ENCODE measurements at places on chromosomes 11 and 22.

GRCh38 chr11:44066732-44067141, 667 bp downstream of the ACCS start:
- no peak for DNase-seq

DNA sequence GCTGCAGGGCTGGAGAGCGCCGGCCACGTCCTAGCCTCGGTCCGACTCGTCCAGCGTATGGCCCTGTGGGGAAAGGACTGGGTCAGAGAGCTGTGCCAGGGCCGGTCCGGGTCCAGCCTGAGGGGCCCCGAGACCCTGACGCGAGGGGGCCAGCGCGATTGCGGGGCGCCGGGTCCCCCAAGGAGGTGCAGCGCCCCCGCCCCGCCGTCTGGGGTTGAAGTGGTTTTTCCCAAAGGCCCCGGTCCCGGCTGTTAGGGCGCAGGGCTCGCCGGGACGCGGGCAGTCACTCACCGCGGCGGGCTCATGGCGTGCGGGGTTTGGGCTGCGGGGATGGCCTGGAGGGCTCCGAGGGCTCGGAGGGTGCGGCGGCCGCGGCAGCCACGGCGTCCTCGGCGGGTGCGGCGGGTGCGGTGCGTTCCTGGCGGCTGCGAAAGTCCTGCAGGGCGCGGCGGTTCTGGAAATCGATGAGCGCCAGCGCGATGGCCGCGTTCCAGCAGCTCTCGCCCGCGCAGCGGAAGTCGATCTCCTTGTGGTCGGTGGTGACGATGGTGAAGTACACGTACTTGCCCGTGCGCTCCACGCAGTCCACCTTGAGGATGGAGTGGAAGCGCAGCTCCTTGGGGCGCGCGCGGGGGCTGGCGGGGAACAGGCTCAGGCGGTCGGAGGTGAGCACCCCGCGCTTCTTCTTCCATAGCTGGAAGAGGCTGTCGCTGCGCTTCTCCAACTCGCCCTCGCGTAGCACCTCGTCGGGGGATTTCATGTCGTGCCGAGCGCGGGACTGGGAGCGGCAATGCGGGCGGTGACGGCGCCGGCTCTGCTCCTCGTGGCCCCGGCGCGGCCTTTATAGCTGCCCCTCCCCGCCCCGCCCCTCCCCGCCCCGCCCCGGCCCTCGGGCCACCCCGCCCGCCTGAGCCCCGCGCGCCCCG, at the start of gene PHLDA2:
TSS of gene PHLDA2 (minus strand) at position 816 of the 926 bp plus-strand sequence. CDS start at position 760, 56 bp downstream.
- no peak for DNase-seq

DNA sequence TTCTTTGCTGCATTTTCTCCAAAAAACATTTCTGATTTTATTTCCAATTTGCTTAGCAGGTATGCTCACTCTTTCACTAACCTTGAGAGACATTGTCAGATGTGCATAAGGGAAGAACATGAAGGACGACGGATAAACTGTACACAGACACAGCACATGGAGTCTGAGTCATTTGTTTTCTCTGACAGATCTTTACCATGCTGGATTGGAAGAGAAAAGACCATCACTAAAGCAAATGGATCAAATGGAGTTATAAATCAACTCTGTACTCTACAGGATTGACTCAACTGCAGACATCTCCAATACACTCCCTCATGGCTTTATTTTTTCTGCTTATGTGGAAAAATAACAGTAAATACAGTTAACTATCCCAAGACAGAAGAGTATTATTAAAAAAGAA, 90.2 kb upstream of the CTSC start:
- no peak for DNase-seq

GRCh38 chr11:73270855-73271477, 1.2 kb upstream of the P2RY6 start:
- DNase-seq, result no peak

DNA sequence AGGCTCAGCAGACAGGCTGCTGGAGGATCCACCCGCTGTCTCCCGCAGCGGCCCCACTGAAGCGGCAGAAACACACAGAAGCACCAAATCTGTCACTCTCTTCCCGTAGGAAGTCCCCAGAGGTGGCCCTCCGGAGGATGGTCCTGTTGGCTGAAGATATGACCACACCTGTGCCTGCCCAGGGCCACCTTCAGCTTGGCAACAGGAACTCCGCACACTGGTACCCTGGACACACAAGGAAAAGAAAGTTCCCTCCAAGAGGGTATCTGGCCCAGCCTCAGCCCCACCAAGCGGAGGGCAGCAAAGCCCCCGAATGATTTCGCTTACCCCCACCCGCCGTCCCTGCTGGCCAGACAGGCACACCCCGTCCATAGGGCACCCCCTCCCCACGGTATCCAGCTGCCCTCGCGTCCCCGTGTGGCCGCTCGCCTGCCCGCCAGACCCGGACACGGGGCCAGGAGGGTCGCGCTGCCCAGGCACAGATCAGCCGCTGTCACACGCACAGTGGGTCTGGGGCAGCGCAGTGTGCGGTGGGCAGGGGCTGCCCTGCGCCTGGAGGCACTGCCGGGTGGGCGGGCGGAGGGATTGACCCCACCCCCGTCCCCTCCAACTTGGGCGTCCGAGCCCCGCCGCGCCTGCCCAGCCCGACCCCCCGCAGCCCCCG, 7.0 kb downstream of the RASSF7 start:
- DNase-seq, result no peak

DNA sequence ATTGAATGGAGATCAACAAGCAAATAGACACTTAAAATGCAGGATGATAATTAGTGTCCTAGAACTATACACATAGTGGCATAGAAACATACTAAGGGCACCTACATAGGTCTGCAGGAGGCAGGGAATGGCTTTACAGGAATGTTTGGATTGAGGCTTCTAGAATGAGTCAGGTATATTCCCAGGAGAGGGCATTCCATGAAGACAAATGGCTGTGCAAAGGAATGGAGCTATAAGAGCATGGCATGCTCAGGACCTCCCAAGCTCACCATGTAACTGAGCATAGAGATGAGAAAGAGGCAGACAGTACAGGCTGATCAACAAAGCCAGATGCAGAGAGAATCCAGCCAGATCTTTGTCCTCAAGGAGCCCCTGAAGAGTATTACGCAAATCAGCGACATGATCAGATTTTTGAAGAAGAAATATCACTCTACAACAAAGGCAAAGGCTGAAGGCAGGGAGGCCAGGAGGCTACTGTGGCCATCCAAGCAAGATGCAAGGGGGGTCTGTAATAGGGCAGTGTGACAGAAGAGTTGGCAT, 211.1 kb upstream of the MTNR1B start:
- no peak for DNase-seq

GRCh38 chr11:76074148-76075095, 131.9 kb downstream of the WNT11 start:
- no peak for DNase-seq

DNA sequence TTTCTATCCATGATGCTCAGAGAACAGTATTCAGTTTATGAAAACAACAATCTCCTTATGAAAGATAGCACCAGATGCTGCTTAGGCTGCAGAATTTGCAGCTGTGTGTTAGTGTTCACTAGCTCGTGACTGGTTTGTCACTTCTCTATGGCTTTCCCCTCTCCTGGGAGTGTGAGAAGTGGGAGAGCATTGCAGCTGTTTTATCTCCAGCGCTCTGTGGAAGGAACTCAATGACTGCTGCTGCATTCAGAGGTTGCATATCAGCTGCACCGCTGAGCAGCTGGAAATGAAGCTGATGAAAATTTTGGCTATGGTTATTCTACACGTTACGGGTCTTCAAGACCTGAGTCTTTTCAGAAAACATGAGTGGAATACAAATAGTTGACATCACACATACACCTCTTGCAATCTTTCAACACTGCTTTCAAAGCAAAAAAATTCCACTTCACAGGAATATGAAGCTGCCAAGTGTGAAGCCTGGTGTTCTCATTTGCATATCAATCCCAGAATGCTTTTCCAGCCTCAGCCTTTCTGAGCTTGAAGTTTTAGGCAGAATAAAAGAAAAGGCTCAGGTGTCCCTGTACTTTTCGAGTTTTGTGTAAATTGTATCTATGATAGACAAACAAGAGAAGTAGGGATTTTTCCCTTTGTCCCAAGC, 149.3 kb upstream of the DDI1 start:
- DNase-seq, result peak; percentile 14

GRCh38 chr11:109704432-109704831, 282.4 kb downstream of the C11orf87 start:
- no peak for DNase-seq

DNA sequence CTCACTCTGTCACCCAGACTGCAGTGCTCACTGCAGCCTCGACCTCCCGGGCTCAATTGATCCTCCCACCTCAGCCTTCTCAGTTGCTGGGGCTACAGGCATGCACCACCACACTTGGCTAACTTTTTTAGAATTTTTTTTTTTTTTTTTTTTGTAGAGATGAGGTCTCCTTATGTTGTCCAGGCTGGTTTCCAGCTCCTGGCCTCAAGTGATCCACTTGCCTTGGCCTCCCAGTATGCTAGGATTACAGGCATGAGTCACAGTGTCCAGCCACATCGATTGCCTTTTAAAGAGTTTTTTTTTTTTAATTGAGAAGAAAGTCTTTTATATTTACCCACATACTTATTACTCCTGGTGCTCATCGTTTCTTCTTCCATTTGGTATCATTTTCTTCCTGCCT, 30.0 kb downstream of the PARVG start:
- DNase-seq, result no peak

- DNase-seq, result no peak
Observed at GRCh38 chr11:64056213-64056785, 20.6 kb downstream of the FLRT1 start.

- no peak for DNase-seq
Observed at GRCh38 chr22:48494256-48494967, 1333.3 kb downstream of the BRD1 start.

DNA sequence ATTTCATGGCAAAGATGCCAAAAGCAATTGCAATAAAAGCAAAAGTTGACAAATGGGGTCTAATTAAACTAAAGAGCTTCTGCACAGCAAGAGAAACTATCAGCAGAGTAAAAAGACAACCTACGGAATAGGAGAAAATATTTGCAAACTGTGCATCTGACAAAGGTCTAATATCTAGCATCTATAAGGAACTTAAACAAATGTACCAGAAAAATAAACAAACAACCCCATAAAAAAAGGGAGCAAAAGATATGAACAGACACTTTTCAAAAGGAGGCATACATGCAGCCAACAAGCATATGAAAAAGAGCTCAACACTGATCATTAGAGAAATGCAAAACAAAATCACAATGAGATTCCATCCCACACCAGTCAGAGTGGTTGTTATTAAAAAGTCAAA, 60.3 kb downstream of the AASDHPPT start:
- no peak for DNase-seq

DNA sequence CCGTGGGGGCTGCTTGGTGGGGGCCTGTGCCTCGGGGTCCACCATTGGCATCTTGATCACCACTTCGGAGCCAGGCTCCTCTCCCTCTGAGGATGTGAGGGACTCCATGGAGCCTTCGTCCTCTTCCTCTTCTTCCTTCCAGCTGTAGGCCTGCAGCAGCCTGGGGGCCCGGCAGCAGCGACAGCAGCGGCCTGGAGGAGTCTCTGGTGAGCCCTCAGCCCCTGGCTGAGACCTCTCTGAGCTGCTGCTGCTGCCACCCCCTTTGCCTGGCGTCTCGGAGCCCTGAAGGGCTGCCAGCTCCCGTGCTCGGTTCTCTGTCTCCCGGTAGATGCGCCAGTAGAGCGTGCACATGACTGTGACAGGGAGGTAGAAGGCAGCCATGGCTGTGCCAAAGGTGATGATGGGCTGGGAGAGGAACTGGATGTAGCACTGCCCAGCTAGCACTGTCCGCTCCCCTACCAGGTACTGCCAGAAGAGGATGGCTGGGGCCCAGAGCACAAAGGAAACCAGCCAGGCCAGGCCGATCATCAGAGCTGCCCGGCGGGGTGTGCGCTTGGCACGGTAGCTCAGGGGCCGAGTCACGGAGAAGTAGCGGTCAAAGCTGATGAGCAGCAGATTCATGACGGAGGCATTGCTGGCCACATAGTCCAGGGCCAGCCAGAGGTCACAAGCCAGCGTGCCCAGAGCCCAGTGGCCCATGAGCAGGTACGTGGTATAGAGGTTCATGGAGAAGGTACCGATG, 10.9 kb downstream of the CHRM1 start:
- no peak for DNase-seq

DNA sequence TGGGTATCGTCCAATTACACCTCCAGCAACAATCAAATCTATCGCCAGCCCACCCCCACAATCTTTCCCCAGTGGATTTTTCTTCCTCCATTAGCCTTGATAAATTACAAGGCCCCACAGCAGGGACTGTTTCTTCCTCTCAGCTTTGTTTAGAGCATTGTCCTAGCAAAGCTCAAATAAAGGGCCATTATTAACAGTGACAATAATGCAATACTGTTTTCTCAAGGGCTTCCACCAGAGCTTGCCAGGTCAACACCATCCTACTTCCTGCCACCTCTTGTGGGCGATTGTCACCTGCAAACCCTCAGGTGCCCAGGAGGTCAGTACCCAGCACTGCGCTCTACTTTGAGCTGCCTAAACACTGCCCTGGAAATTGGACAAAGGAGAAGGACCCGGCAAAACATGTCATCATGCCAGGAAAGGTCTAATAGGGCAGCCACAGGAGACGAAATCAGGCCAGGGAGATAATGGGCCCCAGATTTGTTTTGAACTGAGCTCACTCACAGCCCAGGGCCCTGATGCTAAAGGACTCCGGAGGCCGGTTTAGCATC, 95.2 kb downstream of the ABTB2 start:
- DNase-seq, result peak; percentile 47

GRCh38 chr22:34334893-34335292, 414.6 kb upstream of the LARGE1 start:
- DNase-seq, result no peak

DNA sequence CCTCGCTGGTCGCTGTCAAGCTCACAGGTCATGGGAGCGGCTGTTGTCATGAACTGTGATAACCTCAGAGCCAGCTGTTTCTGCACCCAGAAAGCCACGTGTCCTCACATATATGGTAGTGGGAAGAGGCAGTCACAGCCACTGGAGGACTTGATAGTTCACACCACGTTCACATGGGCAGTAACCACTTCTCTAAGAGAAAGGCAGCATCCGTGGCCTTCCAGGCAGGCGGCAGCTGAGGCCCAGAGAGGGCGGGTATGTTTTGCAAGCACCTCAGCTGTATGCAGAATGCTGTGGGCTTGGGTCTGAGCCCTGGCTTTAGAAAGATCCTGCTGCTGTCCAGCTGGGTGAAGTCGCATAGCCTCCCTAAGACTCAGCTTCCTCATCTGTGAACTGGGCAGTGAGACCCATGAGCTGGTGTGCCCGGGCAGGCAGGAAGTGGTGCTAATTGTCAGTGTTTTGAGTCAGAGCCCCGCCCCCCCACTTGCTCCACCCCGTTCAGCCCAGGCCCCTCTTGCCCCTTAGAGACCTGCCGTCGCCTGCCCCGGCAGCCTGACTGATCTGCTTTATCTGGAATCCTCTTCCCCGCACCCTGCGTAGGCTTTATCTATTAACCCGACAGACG, 13.3 kb downstream of the TTC38 start:
- DNase-seq, result peak; percentile 43

DNA sequence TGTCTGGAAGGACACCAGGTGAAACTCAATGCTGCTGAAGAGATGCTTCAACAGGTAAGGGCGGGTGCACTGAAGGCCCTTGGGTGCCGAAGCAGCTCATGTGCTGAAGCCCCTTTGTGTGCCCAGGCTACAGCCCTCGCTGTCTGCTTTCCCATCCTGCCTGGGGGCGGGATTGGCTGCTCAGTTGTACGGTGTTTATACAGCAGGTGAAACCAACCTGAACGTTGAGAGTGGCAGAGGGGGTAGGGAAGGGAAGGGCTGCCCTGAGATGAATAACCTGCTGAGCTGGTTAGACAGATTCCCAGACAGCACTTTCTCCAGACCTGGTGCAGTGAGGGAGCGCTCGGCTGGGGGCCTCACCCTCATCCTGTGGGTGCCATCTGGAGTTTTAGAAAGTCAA, 75.7 kb downstream of the CYB5R2 start:
- DNase-seq, result no peak

- DNase-seq, result no peak
Observed at GRCh38 chr11:36620246-36620645, 22.2 kb upstream of the RAG2 start.

- no peak for DNase-seq
Observed at GRCh38 chr22:39410264-39410663, 10.7 kb downstream of the TAB1 start.
